Fibroblast of skin of left quadriceps (primary cell): ENCODE measurements at places on chromosomes 5 and 9.

DNA sequence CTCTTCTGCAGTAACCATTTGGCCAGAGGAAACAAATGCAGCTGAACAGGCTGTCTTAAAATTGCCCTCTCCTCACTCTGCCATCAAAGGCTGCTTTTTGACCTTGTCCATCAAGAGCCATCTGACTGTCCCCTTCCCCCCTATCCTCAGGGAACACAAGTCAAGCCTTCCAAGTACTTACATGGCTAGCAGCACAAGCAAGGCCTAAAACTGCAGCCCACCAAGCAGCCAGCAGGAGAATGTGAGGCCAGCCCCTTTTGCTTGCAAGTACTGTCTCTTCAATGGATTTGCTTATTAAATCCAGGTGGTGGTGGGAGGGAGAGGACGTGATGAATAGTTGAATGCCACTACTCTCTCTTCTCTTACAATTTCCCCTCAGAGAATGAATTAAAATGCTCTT is 83.5 kb downstream of the HTR1A start:
- DNase-seq: no peak

DNA sequence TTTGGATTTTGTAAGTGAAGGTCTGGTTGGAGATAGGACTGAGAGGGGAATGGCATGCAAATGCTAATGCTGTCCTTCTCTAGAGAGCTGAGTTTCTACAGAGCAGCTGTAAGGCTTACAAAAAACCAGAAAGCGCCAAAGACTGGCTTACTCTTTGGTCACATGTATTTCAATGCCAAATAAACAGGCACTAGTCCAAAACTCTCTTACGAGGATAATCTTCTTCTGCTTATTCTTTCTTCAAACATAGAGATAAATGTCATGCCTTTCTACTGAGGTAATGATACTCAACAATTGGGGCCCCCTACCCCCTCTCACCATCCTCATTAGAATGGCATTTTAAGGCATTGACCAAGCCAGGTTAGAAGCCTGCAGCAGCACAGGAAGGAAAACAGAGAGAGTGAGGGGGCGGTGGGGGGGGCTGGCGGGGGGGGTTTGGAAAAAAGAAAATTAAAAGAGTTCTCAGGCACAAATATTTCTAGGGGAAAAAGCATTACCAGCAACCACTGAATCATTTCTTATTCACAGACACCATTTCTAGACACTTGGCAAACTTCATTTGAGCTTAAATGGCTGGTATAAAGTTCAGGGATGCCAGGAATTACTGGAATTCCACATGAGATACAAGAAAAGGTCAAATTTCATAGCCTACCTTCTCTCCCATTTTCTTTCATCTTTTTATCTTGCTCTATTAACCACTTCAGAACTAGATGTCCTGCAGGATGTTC is 34.0 kb downstream of the PUM3 start:
- DNase-seq: peak; percentile 89

- no peak for DNase-seq
These were observed 23.2 kb upstream of the RNF20 start for GRCh38 chr9:101510459-101510858.

GRCh38 chr5:106092455-106092854 is 1578.3 kb downstream of the EFNA5 start:
- no peak for DNase-seq

- DNase-seq: no peak
These were observed 108.8 kb upstream of the CD180 start for GRCh38 chr5:67305401-67305800.

DNA sequence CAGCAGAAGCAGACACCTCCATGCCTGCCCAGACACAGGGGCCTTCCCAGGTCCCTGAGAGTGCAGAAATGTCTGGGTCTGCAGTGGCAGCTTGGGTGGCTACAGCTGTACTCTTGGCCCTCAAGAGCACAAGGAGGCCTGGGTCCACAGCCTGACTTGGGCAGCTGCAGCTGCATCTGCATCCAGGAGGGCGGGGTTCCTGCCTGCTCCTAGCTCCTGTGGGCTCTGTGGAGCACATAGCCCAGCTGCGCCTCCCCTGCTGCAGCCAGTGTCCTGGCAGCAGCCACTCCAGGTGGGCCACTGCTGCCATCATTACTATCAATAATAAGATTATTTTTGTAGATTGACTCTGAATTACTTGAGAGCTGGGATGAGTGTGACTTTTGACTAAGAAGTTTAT is 162.0 kb upstream of the PTCH1 start:
- DNase-seq: no peak

- DNase-seq: peak; percentile 78
These were observed 9.3 kb downstream of the STOM start for GRCh38 chr9:121360601-121361374.

- DNase-seq: no peak
These were observed 168.3 kb downstream of the LPAR1 start for GRCh38 chr9:110869931-110870330.

DNA sequence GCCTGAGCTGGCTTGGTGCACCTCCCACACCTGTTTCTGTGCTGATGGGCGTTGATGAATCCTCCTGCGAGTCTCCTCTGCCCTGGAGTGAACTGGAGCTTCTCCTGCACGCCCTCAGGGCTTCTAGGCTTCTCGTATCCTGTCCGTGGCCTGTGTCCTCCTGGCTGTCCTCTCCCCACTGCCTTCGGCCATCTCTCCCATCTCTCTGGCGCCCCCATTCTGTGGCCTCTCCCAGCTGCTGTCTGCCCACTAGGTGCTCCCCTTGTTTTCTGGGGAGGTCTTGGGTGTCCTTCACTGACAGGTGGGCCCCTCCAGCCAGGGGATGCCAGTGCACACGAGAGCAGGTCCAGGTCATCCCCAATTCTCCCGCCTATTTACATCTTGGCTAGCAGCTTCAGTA is 28.8 kb downstream of the AHRR start:
- DNase-seq: no peak

GRCh38 chr5:155049569-155050383 is 36.2 kb downstream of the KIF4B start:
- DNase-seq: no peak

DNA sequence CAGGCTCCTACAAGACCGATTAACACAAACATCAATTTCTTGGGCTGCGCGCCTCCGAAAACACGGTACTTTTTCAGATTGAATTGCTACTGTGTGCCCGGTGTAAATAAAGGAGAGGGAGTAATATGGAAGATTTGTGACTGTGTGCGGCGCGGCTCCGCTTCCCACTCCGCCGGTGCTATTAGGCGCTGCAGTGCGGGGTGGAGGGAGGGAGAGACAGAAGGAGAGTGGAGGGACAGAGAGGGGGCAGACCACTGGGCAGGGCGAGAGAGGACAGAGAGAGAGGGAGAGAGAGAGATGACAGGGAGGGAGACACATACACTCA is 24.7 kb upstream of the RNU6ATAC start:
- DNase-seq: no peak

DNA sequence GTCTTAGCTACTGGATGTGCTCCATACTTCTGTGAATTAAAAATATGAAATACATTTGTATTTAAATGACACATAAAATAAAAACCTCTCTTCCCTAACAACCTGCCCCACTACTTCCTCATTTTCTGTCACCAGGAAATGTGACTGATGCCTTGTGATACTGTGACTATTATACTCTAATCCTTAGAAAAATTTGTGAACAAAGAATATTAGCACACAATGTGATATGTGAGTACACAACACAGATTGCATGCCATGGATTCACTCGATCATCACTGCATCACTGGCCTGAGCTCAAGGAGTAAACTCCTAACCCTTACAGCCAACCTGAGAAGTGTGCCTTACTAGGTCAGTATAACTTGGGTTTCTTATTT is 281.0 kb downstream of the EFNA5 start:
- no peak for DNase-seq

- DNase-seq: no peak
These were observed 24.1 kb downstream of the PCSK1 start for GRCh38 chr5:96408841-96409538.

- DNase-seq: no peak
These were observed 55.9 kb upstream of the PHF2 start for GRCh38 chr9:93520523-93520922.

DNA sequence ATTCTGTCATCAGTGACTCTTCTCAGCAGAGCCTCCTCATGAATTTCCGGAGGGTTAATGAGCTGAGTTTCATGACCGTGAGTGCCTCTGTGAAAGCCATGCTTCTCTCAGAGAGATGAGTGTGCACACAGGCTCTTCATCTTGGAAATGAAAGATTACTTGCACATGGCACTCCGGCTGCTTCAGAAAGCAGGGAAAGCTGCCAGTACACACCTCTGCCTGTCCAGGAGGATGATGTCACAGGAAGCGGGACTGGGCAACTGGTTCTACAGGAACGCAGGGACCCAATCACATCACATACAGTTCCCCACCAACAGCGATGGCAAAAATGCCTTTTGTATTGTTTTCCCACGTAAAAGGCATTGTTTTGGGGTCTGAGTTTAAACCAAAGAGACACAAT is 286.0 kb upstream of the DAP start:
- no peak for DNase-seq

DNA sequence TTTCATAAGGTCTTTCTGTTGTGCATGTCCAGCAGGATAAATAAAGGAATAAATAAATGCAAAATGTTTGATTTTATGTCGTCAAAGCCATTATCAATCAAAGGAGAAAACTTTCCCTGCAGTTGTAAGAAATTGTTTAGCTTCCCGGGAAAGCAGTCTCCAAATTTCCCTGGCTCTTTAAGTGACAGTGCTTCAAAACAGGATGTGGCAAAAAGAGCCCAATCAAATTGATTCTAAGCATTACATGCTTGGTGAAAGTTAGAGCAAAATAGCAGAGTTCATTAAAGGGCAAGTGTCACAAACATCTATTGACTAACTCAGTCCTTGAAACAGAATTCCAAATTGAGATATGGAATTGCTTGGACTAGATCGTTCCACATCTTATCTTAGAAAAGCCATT is 704.1 kb downstream of the PRELID2 start:
- DNase-seq: no peak

GRCh38 chr5:147551677-147552076 is 41.8 kb upstream of the DPYSL3 start:
- no peak for DNase-seq

DNA sequence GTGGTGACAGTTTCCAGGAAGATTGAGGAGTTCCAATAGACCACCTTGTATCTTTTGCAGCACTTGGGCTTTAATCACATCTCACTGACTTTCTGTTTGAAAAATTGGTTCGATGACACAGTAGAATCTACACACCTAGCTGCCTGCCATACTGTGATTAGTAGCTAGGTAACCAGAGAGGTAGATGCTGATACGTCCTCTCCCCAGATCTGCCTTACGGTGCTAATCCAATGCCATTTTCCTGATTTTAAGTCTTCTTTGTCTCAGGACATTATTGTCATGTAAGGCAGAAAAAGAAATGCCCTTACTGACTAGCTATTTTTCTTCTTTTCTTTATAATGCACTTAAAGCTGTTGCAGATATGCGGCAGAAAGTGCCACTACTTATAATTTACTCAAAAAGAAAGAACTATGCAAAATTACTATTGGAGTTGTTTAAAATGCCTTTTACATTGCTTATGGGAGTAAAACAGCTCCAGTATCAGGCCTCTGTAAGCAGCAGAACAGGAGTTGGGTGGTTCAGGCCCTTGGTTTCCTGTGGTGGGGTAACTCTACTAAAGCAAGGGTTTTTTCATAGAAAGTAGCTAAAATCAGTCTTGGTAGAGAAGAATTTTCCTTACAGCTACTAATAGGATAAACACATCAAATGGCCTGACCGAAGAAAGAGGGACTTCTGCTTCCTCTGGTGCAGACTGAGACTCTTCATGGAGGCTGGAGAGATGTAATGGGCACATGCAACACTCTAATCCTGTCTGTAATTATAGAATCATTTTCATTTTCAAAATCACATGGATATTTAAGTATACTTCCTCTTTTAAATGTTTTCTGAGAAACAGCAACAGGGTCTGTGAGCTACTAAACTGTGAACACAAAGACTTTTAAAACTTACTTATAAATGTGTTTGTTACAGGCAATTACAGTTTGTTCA is 177.2 kb downstream of the MAPKAP1 start:
- DNase-seq: no peak

- DNase-seq: no peak
These were observed 28.3 kb downstream of the CCDC69 start for GRCh38 chr5:151195622-151196021.

DNA sequence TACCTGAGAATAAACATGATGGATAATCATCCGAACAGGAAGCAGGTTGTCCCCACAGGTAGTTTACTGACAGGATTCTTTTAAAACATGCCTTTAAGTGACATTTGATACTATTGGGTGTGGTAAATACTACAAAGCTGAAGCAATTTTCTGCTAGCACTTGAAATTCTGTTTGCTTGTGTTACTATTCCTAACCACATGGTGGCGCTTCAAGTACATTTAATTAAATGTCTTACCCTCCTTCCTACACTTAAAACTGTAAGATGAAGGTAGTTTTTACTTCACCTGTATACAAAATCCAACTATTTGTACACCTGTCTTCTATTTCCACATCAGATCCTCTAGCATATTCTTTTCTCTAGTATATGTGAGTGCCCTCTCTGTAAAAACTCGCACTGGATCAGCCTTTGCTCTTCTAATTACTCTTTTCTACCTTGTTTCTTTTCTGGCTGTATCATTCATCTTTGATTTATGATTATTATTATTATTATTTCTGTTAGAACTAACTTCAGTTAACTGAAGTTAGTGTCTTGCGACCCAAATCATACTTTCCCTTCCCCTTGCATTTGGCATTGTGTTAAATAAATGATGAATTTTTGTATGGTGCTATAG is 18.4 kb downstream of the SLC25A46 start:
- DNase-seq: peak; percentile 24

- DNase-seq: no peak
These were observed 22.0 kb downstream of the C9orf57 start for GRCh38 chr9:72038408-72038807.

GRCh38 chr9:2740616-2741015 is 23.3 kb downstream of the KCNV2 start:
- peak; percentile 6 for DNase-seq

DNA sequence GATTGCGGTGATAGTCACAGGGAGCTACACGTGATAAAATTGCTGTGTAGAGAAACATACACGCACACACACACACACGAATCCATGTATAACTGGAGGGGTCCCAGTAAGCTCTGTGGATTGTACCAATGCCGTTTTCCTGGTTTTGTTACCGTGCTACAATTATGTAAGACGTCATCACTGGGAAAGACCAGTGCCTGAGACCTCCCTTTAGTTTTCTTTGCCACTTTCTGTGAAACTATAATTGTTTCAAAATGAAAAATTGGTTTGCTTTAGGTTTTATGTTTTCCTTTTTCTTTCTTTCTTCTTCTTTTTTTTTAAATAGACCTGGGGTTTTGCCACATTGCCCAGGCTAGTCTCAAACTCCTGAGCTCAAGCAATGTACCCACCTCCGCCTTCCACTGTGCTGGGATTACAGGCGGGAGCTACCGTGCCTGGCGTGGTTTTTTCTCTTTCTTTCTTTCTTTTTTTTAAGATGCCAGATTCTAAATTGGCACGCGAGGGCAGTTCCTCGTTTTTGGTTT is 21.3 kb downstream of the OR2V2 start:
- no peak for DNase-seq

GRCh38 chr5:41856644-41857491 is 13.4 kb downstream of the OXCT1 start:
- DNase-seq: peak; percentile 44
